ENCODE measurements at places on chromosomes 7 and 10.

- DNase-seq: no peak
Measured at GRCh38 chr7:100773491-100773890, 40.1 kb downstream of the ZAN start.

GRCh38 chr10:132001238-132001972 lies 19.7 kb upstream of the BNIP3 start:
- DNase-seq: no peak

- peak; percentile 79 for DNase-seq
Measured at GRCh38 chr10:125982260-125982948, 86.0 kb downstream of the FANK1 start.

DNA sequence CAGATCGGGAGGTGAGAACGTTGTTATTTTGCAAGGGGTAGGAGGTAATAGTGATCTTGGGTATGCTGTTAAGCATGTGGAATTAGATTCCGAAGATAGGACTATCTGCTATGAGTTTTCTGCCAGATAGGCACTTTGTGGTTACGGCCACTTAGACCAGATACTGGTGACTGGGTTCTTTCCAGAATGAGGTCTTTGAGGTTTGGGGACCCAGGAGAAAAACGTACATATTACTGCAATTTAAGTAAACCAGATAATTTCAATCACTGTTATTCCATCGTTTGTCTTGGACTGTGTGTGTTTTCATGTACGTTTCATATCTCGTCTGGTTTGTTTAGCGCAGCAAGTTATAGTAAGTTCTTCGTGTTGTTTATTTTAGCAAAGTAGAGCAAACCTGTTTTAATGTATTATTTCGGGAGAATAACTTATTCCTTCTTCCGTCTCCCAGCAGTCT lies 312 bp downstream of the ARL4A start:
- DNase-seq: no peak

DNA sequence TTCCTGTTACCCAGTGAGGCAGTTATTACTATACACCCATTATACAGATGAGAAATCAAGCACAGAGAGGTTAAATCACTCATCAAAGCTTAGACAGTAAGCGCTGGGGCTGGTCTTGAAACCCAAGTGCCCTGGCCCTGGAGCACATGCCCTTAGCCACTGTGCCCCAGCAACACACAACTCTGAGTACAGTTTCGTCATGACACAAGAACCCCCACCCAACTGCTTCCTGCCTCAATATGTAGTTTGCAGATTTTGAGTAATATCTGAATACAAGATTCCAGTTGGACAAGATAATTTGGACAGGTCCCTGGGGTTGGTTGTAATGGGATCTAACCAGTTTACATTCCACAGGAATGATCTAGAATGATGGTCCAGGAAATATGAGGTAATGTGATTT lies 62.8 kb downstream of the SH3PXD2A start:
- no peak for DNase-seq

GRCh38 chr10:9311702-9312499 lies 1257.4 kb downstream of the GATA3 start:
- DNase-seq: no peak

- no peak for DNase-seq
Measured at GRCh38 chr10:128316925-128317324, 190.7 kb upstream of the MKI67 start.

DNA sequence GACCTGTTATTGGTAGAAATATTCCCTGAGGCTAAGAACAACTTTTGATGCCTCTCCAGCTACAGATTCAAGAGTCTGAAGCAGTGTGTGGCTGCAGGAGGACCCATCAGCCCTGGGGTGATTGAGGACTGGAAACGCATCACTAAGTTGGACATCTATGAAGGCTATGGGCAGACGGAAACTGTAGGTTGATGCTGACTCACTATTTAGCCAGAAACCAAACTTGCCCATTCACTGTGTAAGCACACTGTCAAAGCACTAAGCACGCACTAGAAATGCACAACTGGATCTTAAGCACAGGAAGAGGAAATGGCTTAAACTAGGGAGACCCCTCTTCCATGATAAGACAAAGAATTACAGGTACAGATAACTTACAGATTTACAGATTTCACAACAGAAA lies 20.8 kb downstream of the ACSM6 start:
- DNase-seq: no peak

- DNase-seq: no peak
Measured at GRCh38 chr7:34080513-34080912, 175.2 kb downstream of the BMPER start.

GRCh38 chr10:91598211-91598977 lies 34.5 kb downstream of the PPP1R3C start:
- DNase-seq: no peak

DNA sequence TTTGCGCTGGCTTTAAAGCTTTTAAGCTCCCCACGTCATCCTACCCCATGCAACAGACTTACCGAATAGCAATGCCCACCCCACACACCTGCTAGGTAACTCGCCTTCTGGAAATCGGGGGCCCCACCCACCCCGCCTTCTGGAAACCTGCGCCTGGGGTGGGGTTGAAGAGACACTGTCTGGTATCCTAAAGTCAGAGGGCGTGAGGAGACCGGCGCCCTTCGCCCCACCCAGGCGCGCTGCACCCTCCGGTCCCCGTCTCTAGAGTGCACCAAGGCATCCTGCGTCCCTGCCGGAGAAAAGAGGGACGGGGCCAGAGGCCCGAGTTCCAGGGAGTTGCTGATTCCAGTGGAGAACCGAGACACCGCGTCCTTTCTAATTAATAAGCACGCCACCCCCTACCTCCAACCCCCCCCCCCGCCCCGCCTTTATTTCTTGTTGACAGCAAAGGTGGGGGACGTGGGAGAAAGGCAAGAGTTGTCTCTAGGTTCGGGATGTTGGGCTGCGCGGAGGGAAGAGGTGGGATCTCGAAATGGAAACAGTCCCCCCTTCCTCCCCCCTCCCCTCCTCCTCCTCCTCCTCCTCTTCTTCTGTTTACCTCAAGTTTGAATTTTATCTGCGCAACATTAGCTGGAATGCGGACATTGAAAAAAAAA lies 220.9 kb upstream of the MKLN1 start:
- DNase-seq: peak; percentile 50

DNA sequence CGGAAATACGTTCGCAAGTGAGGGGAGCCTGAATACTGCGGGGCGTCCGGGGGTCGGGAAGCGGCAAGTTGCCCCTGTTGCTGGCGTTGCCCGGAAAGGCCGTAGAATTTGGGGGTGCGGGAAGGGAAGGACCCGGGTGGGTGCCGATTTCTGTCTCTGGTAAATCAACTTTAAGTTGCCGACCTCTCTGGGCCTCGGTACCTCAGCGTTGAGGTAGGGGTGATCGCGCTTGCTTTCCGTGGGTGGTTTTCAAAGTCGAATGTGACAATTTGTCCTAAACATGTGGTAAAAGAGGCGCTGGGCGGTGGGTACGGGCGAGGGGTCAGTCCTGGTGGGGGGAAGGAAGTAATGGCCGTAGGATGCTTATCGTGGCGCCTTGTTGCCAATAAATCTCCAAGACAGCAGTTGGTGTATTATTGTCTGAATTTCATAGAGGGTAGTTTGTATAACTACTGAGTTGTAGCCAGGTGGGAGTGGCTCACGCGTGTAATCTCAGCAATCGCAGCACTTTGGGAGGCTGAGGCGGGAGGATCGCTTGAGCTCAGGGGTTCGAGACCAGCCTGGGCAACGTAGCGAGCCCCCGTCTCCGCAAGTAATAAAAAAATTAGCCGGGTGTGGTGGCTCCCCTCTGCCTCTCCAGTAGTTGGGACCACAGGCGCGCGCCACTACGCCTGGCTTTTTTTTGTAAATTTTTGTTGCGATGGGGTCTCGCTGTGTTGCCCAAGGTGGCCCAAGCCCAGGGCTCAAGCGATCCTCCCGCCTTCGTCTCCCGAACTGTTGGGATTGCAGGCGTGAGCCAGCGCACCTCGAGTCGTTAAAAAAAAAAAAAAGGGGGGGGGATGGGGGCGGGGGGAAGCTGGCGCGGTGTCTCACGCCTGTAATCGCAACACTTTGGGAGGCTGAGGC lies 644 bp downstream of the BUD23 start:
- DNase-seq: no peak

DNA sequence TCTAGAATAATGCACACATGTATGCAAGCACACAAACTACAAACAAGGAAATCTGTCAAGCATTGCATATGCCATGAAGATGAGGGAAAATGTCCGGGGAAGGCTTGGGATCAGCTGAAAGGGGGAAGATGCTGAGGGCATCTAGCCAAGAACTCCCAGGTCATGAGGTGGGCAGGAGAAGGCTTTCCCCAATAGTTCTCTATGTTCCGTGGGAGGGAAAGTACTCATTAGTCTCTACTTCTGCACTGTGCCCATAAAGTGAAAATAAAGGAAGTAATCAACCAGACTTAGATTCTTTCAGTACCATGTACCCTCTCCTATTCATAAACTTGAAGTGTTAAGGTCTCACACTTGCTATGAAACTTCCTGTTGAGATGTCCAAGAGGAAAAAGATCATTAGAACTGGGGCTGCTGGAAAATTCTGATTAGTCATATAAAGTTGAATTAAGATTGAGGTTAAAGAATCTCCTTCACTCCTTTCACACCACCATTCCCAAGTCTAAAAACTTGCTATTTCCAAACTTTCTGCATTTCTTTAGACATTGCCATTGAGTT lies 17.1 kb upstream of the LIPF start:
- DNase-seq: no peak

- DNase-seq: no peak
Measured at GRCh38 chr7:30727061-30727945, 24.6 kb upstream of the INMT start.

DNA sequence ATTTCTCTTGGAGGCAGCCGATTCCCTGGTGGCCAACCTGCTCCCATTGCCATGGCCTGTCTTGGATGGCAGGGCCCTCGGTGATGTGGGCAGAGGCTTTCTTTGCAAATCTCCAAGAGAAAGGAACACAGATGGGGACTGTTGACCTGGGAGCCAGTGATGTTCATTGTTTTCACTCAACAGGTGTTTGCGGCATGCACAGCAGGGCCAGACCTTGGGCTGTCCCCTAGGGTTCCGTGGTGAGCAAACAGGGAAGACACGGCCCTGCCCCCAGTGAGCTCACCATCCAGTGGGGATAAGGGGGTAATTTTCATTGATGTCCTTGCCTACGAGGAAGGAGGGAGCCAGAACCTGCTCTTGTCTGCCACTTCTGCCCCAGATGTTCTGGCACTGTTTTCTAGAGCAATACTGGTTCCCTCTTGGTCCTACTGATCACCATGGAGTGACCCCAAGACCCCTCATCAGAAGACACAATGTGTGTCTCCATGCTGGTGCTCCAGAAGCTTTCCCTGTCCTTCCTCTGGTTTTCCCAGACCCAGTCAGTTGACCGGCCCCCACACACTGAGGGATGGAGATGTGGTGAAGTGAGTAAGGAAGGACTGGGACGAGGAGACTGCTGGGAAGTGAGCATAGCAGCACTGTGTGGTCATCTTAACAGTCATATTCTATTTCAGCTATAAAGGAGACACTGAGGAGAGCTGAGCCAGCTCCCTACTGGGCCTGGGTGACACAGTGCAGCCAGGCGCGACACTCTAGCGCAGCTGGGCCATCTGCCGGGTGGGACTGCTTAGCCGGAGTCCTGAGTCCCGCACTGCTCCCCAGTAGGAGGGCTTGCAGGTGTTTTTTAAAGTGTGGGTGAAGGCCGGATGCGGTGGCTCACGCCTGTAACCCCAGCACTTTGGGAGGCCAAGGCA lies 20.4 kb upstream of the FIGNL1 start:
- DNase-seq: no peak

GRCh38 chr7:30708983-30709382 lies 26.7 kb upstream of the CRHR2 start:
- DNase-seq: no peak

DNA sequence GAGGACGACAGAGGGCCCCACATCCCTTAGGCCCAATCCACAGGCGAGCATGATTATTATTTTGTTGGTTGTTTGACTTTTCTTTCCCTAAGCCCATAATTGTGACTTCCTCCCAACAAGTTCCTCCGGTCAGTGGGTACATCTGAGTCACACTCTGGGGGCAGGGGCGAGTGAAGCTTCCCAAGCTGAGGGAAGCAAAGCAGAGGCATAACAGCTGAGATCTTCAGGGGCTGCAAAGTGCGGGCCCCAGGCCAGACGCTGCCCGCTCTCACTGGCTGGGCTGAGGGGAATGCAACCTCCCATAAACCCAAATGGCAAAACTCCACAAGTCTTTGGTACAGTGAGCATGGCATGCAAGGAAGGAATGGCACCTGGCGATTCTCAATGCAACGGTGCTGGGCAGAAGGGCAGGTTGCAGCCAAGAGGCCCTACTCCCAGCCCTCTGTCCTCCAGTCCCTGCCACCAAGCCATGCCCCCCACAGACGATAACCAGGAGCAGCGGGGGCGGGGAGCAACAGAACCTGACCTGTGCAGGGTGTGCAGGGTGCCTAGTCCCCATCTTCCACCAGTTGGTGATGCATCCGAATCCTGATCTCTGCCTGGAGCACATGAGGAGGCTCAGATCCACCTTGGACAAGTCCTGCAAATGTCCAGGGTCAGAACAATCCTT lies 25.3 kb downstream of the TNS3 start:
- no peak for DNase-seq

Measured in hippocampal formation (tissue), 2 donors.